A549 treated with dexamethasone at 1 μM for 4 hours (cell line): ENCODE measurements at places on chromosomes 1 and 21. TPM values are rescaled to one million over a fixed set of nuclear protein-coding genes. Genes with fewer than 3 reads are reported as not detected.

Gene C1orf87
- total RNA-seq, result not detected in 5 replicates

Gene CACNA1E
- total RNA-seq, result under 0.01 to 0.01 TPM (median 0.01 TPM) in 3 of 5 replicates, not detected in the others

Gene RHEX
- not detected in 5 replicates for total RNA-seq

Gene DDAH1
- 8.0 to 10.6 TPM (median 9.0 TPM) in 5 replicates for total RNA-seq

Gene IL20
- total RNA-seq, result not detected in 5 replicates

Gene ASH1L
- total RNA-seq, result 8.6 to 14.0 TPM (median 11.3 TPM) in 5 replicates
